ENCODE measurements at places on chromosomes 4 and X.

DNA sequence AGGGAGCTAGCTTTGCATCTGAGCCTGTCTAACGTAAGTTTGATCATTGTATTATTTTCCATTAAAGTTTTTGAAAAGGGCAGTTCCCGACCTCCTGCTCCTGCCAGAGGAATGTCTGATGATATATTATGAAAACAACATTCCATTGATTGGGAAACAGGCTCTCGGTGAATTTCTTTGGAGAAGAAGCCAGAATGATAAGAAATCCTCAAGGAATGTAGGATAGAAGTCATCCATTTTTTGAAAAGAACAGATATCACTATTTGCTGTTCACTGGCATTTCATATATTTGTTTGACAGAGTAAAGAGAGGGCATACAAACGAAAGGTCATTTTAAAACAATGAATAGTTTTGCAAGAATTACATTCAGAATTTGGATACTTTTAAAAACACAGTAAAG, 781.0 kb upstream of the HTR2C start:
- no peak for DNase-seq

DNA sequence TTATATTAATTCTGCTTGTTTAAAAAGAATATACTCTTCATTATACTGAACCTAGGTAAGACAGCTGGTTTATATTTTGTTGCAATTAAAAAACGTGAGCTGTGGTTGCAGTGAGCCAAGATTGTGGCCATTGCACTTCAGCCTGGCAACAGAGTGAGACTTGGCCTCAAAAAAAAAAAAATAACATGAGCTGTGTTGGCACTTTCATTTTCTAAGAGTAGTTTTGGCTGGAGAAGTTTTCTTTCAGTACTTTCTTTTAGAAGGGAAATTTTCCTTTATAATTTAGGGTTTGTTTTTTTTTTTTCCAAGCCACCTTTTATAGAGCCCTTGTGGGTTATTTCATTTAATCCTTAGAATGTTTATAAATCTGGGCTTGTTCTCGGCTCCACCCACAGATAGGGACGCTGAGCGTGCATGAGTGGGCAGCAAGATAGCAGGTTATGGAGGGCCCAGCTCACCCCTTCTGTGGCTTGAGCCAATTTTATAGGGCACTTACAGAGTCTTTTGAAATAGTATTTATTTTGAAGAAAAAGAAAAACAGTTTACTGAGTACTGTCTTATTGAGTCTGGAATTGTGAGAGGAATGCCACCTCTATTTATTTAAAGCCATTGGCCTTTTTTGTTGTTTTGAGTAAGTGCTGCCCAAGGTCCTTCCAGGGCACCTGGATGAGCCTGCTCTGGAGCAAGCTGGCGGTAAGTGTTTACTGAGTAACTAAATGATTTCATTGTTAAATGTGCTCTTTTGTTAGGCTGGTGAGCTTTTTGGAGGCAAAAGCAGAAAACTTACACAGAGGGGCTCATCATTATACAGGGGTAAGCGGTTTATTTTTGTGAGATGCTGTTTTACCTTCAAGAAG, 60.9 kb downstream of the HTT start:
- no peak for DNase-seq

- no peak for DNase-seq
These were observed 3.8 kb downstream of the SLITRK2 start for GRCh38 chrX:145821291-145821897.

DNA sequence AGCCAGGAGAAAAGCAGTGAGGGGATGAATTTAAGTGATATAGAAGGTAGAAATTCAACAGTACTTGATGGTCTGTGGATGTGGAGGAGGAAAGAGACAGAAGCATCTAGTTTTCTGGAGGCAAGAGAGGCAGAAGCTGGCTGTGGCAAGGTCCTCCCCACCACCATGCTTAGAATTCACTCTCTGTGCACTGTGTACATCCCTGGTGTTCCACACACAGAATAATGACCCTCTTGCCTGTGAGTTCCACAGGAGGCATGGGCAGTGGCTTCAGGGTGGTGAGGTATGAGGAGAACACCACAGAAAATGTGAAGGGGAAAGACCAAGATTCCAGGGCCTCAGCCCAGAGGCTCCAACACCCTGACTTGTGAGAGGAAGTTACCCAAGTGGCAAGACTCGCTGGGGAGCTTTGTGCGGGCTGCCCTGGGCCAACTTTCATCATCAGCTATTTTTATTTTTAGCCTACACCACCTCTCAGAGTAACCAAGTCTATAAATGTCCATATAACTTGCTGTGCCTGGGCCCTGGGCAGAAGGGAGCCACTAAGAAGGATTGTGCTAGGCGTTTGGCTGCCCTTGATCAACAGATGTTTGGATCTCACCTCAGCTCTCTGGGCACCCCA, 7.8 kb upstream of the INTS6L start:
- DNase-seq: no peak

DNA sequence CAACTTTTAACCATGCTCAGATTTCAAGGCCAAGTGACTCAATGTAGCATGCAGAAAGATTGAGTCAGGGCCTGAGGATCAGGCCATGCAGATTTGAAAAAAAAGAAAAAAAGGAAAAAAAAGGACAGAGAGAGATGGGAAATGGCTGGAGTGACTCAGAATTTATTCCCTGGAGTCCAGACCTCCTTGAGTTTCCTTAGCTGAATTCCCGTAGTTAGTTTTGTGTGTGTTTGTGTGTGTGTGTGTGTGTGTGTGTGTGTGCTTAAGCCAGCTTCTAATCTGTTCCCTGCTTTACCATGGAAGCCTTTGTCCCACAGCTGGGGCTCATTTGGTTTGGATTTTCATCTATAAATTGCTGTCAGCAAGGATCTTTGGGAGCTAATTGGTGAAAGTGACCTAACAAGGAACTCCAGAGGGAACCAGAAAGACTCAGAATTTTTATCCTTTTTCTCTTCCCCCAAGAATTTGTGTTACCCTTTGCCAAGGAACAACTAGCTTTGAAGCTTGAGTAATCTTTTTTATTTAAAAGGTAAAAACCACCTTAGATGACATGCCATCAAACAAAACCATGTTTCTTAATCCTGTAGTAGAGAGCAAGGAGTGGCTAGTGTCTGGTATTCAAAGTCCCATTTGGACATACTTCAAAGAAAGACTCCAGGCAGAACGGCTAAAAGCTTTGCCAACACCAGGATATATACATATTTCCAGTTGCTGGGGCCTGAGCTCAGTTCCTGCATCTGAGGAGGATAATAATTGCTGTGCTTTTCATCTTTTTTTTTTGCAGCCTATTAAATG, 109.0 kb upstream of the DDIT4L start:
- no peak for DNase-seq

- no peak for DNase-seq
These were observed 290.3 kb upstream of the LDB2 start for GRCh38 chr4:17188547-17189400.

GRCh38 chr4:66949419-66949818, 595.9 kb downstream of the CENPC start:
- DNase-seq: peak; percentile 32

DNA sequence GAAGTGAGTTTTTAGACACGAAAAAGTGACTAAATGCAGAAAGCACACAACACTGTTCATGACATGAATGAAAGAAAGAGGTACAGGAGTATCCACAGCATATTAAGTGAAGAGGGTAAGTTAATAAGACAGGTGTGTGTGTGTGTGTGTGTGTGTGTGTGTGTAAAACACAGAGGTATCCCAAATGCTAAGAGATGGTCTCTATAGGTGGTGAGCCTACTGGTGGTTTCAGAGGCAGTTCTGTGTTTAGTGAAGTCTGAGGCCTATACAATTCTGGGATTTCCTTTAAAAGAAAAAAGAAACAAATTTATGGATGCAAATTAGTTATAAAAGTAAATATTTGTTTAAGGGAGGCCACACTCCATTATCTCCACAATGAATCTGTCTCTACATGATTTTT, 17.4 kb upstream of the TNIP3 start:
- DNase-seq: no peak

DNA sequence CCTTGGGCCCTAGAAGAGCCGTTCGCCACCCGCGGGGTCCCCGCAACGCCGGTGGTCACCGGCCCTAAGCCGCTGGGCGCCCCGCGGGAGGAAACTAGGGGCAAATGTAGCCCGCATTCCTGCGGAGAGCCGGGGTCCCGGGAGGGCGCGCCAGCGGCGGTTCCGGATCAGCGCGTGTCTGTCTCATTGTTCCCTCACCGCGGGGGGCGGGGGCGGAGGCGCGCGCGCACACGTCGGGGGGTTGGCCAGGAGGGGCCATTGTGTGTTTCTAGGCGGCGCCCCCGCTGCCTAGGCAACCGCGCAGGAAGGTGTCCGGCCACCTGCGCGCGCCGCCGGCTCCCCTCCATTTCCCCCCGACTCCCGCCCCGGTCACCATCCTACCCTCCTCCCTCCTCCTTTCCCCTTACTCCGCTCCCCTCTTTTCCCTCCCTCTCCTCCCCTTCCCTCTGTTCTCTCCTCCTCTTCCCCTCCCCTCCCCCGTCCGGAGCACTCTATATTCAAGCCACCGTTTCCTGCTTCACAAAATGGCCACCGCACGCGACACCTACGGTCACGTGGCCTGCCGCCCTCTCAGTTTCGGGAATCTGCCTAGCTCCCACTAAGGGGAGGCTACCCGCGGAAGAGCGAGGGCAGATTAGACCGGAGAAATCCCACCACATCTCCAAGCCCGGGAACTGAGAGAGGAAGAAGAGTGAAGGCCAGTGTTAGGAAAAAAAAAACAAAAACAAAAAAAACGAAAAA, 789 bp upstream of the DDX3X start:
- DNase-seq: peak; percentile 84

DNA sequence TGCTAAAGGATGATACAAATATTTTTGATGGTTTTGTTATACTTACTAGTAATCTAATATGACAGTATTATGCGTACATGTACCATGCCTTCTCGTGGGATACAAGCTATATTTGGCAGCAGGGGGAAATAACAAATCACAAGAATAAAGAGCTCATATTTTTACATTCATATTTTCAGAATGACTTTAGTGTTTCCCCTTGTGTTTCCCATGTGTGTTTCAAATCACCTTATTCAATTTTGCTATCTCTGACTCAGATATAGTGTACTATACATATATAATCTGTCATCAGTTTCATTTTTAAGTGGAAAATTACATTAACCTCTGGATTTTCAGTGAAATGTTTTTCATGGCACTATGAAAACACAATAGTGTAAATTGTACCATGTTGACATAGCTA, 146.8 kb downstream of the RPA4 start:
- no peak for DNase-seq

All from NAMALWA (cell line).